Erythroblast (primary cell): ENCODE measurements at places on chromosomes 2 and 18.

- no peak for DNase-seq
Measured at GRCh38 chr18:44636241-44636640, 44.4 kb upstream of the SETBP1 start.

DNA sequence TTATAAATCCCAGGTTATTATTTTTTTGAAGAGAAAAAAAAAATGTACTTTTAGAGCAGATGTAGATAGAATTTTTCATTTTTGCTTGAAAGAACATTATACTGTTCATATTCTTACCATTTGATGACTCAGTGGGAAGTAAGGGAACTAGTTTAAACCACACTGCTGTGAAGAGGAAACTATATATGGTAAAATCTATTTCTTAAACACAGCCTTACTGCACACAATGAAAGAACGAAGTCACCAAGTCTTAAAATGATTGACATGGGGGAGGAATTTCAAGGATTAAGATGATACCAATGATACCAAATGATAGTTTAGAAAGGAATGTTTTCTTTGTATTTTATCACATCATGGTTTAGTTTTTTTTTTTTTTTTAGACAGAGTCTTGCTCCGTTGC is 5.0 kb downstream of the ACTR2 start:
- DNase-seq: no peak

DNA sequence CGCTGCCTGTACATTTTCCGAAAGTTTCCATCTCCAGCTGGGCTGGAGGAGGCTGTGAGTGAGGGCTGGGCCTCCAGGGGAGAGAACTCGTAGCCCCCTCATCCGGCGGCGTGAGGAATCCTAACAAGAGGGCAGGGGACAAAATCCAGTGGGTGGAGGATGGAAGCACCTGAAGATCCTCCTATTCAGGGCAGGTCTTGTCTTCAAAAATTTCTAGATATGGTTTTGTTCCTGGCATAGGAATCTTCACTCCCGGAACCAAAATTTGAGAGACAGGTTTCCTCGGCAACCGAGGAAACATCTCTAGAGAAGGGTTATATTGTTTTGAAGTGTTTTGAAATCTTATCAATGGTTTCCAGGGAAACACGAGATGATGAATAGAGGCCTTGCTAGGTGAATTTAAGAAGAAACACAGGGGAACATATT is 136.7 kb downstream of the SH3BP4 start:
- no peak for DNase-seq

DNA sequence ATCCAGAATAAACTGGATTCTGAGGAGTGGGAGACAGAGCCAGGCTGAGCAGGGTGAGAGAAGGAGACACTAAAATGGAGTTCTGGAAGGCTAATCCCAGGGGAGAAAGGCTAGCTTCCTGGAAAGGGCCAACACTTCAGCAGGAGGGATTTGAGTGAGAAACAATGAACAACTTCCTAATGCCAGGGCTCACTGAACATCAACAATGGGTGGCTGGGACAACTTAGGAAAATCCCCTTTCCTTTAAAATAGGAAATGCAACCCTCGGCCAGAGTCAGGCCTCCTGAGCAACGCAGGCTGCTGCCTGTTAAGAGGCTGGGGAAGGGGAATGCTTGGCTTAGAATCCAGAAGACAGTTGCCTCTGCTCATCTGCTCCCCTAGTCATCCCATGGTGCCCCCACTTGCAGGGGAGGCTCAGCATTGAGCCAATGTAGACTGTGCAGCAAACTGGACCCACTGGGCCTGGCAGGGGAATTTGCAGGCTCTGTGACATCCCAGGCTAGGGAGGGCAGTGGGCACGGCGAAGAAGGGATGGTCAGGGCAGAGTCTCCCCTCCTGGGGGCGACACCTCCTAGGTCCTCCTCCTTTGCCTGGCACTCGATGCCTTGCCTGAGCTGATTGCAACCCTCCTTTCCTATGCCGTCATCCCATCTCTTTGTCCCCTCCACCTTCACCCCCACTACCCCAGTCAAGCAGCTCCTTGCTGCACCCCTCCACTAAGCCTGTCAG is 182.5 kb downstream of the TNS1 start:
- DNase-seq: no peak

- peak; percentile 2 for DNase-seq
Measured at GRCh38 chr2:14944562-14945346, 312.2 kb downstream of the LRATD1 start.

DNA sequence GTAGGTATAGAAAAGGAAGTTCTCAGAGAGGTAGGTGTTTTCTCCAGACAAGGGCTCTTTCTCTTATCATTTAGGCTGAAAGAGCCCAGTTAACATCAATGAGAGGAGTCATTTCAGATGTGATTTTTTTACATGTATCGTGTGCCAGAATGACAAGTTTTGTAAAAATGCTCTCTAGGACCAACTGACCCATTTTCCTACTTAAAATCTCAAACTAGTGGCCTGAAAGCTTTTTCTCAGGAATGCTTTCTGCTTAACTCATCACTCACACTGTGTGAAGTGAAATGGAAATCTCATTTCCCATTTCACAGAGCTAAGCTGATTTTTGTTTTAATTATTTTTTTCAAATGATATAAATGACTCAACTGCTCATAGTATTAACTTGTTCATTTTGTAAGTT is 128.7 kb upstream of the CYP26B1 start:
- DNase-seq: no peak

DNA sequence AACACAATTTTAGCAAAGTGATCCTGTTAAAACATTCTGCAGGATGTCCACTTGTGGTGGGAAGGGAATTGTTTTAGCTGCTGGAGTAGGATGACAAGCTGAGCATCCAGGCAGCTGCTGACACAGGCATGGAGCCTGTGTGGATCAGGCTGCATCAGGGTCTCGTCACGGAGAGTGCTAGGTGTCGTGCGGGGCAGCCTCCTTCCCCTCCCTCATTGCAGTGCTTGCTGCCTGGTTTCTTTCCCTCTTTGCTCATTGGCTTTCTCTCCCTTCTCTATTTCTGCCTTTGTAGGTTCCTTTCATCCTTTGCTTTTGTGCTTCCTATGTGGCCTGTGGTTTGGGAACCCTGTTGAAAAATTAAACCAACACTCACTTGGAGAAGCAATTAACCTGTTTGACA is 172.9 kb downstream of the TPGS2 start:
- no peak for DNase-seq

- DNase-seq: peak; percentile 54
Measured at GRCh38 chr2:197599285-197599965, 76.0 kb downstream of the RFTN2 start.
